Stimulated activated naive CD4-positive, alpha-beta T cell (primary cell): ENCODE measurements at places on chromosomes 2 and 18.

DNA sequence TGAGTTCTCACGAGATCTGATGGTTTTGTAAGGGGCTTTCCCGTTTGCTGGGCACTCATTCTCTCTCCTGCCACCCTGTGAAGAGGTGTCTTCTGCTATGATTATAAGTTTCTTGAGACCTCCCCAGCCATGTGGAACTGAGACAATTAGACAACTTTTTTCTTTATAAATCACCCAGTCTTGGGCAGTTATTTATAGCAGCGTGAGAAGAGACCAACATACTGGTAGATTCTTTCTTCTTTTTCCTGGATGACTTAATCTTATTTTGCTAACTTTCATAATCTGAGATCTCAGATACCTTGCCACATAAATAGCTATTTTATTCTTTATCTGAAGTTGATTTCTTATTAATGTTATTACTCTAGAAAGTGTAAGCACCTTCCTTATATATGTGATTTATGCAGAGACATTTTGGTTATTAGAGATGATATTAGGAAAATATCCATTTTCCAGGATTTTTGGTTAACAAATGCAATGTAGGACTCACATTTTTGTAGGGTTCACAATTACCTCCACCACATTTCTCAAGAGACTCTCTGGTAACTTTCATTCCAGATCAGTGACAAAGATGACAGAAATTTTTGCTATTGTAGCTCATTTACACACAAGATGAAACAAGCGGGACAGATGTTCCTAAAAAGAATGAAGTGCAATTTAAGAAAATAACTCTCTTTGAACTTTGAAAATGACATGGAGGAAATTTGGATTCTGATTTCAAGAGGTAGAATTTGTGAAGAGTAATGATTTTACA is 97.9 kb upstream of the RND3 start:
- no peak for DNase-seq

GRCh38 chr2:197054437-197054836 is 127.9 kb upstream of the PGAP1 start:
- no peak for DNase-seq

- no peak for DNase-seq
These were observed 86.6 kb downstream of the DTNB start for GRCh38 chr2:25586726-25587144.

GRCh38 chr2:136133176-136133575 is 15.2 kb upstream of the CXCR4 start:
- DNase-seq = no peak

GRCh38 chr2:112996635-112997034 is 8.6 kb upstream of the IL36A start:
- peak; percentile 56 for DNase-seq

- DNase-seq = no peak
These were observed 34.6 kb downstream of the SH3BP4 start for GRCh38 chr2:234986390-234986789.

- no peak for DNase-seq
These were observed 211.1 kb upstream of the GALNT5 start for GRCh38 chr2:157046396-157046795.

DNA sequence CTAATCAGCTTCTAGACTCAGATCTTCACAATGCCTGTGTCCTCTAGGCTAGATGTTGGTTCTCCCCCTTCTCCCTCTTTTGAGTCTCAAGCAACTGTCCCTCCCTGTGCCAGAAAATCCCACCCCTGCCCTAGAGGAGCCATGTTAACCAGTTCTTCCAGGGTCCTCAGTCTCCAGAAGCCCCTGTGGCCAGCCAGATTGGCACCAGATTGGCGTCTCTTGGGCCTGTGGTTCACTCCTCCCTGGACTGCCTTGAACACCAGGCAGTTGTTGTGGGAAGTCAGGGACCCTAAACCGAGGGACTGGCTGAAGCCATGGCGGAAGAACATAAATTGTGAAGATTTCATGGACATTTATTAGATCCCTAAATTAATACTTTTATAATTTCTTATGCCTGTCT is 36.6 kb downstream of the CYP26B1 start:
- DNase-seq = no peak

GRCh38 chr2:217356142-217356541 is 496.3 kb upstream of the TNP1 start:
- no peak for DNase-seq

- DNase-seq = no peak
These were observed 266.7 kb downstream of the SH3BP4 start for GRCh38 chr2:235218486-235218907.

- no peak for DNase-seq
These were observed 115.5 kb upstream of the GLI2 start for GRCh38 chr2:120620025-120620793.
